ENCODE measurements at places on chromosomes 7 and 10. TPM values are rescaled to one million over a fixed set of nuclear protein-coding genes. Genes with fewer than 3 reads are reported as not detected.

- peaks cover 2% of the 10 kb centered on the region for H3K4me1 ChIP-seq
- no peak overlapping the region for H3K27ac ChIP-seq
- H3K4me3 ChIP-seq: no peak overlapping the region
- H3K36me3 ChIP-seq: no peaks in the 10 kb centered on the region
- H3K27me3 ChIP-seq: no peaks in the 10 kb centered on the region
These were observed 38.0 kb upstream of the CACNA2D1 start for GRCh38 chr7:82481499-82482097.

- no peaks in the 10 kb centered on the region for H3K36me3 ChIP-seq
- no peak overlapping the region for H3K4me3 ChIP-seq
- H3K27me3 ChIP-seq: peaks cover 7% of the 10 kb centered on the region
These were observed 100.3 kb upstream of the BTBD16 start for GRCh38 chr10:122170802-122171201.

- no peak for DNase-seq
- peaks cover 5% of the 10 kb centered on the region for H3K4me1 ChIP-seq
- peaks cover 2% of the 10 kb centered on the region for H3K36me3 ChIP-seq
- no peak overlapping the region for H3K27ac ChIP-seq
- no peak overlapping the region for H3K4me3 ChIP-seq
- H3K27me3 ChIP-seq: peaks cover 2% of the 10 kb centered on the region
These were observed 12.0 kb downstream of the IFIT5 start for GRCh38 chr10:89426230-89426868.

DNA sequence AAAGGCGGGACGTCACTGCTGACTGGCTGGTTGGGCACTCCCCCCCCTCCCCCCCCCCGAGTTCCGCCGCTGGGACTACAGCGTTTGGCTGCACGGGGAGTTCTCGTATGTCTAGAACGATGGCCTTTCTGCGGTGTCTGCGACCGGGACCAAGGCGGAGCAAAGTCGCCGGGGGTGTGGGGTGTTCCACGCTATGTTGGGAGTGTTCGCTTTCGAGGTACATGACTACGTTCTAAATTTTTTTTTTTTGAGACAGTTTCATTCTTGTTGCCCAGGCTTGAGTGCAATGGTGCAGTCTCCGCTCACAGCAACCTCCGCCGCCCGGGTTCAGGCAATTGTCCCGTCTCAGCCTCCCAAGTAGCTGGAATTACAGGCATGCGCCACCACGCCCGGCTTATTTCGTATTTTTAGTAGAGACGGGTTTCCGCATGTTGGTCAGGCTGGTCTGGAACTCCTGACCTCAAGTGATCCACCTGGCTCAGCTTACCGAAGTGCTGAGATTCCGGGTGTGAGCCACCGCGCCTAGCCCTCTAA lies 573 bp upstream of the IDI1 start:
- H3K36me3 ChIP-seq: peaks cover 9% of the 10 kb centered on the region
- H3K27me3 ChIP-seq: no peaks in the 10 kb centered on the region
- H3K4me1 ChIP-seq: peaks cover 54% of the 10 kb centered on the region
- DNase-seq: no peak
- H3K4me3 ChIP-seq: peak overlapping the region; percentile 92

DNA sequence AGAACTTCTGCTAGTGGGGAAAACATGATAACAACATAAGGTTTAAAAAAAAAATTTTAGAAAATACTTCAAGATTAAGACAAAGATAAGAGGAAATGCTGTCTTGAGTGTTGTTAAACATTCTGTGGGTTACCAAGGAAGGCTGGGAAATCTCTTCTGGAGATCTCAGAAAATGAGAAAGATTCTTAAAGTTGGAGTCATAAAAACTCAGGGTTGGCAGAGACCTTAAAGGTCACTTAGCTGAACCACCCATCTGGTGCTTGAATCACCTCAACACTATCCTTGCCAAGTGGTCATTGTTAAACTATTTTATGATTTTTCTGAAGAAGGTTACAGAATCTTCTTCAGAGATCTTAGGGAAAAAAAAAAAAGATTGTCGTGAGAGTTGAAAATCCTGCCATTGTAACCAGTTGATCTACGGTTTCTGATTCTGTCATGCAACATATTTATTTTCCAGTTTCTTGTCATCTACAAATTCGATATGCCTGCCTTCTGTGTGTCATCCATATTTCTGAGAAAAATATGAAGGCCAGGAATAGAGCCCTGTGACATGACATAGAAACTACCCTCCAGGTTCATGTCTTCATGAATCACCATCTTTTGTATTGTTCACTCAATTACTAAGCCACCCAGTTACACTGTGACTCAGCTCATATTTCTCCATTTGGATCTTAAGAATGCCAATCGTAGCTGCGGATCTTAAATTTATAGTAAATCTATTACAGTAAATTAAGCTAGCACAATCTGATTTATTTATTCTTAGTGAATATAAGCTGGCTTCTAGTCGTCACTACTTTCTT lies 179.2 kb downstream of the ST7 start:
- H3K27me3 ChIP-seq: no peaks in the 10 kb centered on the region
- no peak for DNase-seq
- peaks cover 56% of the 10 kb centered on the region for H3K4me1 ChIP-seq
- no peak overlapping the region for H3K4me3 ChIP-seq
- H3K27ac ChIP-seq: peak overlapping the region; percentile 85

DNA sequence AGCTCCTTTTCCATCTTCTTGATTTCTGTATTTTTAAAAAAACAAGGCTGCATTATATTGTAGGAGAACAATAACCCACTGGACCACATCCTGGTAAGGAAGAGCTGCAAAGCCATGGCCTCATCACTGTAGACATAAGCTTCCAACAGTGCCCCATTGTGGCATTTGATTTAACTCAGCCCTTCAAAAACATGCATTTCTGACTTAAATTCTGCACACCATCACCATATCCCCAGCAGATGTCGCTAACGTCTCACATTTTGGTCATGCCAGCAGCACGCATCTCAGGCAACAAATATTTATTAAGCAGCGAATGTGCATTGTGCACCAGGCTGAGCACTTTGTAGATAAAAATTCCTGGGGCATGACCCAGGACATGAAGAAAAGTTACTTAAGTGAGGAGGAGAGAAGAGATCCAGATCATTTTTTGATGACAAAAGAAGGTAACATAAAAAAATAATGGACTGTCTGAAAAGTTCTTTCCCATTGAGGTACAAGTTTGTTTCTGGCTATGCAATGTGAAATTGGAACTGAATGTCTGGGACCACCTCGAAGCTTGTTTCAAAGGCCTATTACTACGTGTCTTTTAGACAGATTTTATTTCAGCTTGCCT lies 164.6 kb upstream of the CDCA7L start:
- no peak for DNase-seq
- H3K27ac ChIP-seq: no peak overlapping the region
- H3K4me1 ChIP-seq: peaks cover 4% of the 10 kb centered on the region
- no peak overlapping the region for H3K4me3 ChIP-seq
- H3K36me3 ChIP-seq: no peaks in the 10 kb centered on the region

Gene CACNB2
- total RNA-seq: 13.0 TPM

DNA sequence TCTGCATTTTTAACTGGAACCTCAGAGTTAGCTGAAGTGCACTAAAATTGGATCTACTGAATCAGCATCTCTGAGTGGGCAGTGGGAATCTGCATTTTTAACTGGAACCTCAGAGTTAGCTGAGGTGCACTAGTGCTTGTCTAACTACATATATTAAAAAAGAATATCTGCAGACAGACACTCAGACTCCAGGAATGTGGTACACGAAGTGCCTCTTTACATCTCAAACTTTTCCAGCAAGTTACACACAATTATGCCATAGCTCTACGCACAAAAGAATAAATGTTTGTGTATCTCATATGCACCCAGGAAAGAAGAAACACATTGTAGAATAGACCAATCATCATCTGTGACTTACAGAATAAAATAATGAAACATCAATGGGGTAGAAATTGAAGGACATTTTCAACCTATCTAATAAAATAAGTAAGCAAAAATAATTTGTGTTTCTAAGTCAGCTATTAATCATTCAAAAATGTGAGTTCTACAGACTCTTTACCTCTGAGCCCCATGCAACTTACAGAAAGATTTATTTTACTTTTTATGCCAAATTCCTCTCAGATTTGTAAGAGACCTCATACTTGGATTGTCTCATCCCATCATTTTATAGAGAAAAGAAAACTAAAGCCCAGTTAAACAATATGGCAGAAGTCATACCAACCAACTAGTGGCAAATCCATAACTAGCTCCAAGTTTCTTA lies 28.3 kb downstream of the PPP1R3A start:
- no peak overlapping the region for H3K4me3 ChIP-seq
- H3K27me3 ChIP-seq: no peaks in the 10 kb centered on the region
- no peak overlapping the region for H3K27ac ChIP-seq
- H3K4me1 ChIP-seq: peaks cover 2% of the 10 kb centered on the region
- no peak for DNase-seq
- no peaks in the 10 kb centered on the region for H3K36me3 ChIP-seq

Gene SLC26A4
- 0.14 TPM for total RNA-seq

DNA sequence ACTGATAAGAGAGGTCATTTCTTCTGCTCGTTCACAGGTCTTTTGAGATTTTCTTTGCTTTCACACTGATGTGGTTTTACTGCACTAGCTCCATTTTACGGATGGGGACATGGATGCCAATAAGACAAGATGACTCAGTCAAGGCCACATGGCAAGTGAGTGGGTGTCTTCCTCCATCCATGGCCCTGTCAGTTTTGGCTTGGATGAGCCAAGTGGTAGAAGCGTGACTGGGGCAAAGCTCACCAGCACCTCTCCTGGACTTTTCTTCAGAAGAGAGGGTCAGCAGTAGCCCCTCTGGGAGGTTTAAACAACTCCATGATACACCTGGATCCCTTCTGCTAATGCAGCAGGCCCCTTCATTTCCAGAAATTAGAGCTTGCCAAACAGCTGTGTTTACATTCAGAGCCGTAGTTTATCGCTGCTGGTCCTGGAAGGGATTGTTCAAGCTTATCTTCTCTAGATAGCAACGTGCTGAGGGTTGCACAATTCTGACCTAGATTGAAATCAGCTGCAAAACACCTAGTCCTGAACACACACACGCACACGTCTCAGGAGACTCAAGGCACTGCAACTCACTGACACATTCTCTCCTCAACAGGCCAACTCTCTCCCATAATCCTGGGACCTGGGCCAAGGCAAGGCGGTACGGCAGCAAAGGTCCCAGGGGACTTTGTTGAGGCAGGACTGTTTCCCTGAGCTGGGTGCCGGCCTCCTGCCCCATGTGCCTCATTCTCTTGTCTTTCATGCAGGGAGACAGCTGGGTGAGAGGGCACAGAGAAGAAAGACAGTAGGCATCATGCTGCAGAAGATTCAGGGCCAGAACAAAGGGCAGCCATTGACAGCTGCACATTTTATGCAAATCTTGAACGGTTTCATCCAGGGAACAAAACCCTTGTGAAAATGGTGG lies 14.2 kb upstream of the PDCD4 start:
- H3K4me3 ChIP-seq: no peak overlapping the region
- no peak for DNase-seq
- peaks cover 27% of the 10 kb centered on the region for H3K4me1 ChIP-seq

Gene CCL24
- not detected for total RNA-seq

- H3K27me3 ChIP-seq: peaks cover 6% of the 10 kb centered on the region
- H3K27ac ChIP-seq: peak overlapping the region; percentile 76
- no peaks in the 10 kb centered on the region for H3K36me3 ChIP-seq
- DNase-seq: no peak
These were observed 349 bp upstream of the GNG11 start for GRCh38 chr7:93921186-93921585.

DNA sequence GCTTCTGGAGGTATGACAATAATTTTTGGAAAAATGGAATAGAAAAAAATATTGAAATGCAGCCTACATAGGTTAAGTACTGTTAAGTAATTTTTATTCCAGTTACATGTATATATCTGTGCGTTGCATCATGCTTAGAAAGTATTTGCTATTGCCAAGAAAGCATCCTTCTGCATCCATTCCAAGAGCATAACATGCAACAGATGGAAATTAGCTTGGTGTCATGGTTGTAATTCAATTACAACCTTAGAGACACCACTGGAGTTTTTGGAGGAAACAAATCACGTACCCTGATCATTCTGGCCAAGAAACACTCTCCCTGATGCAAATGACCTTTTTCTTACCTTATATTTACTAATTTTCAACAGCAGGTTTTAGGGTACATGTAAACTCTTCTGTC lies 1.7 kb downstream of the AKR1B1 start:
- DNase-seq: no peak
- peaks cover 9% of the 10 kb centered on the region for H3K36me3 ChIP-seq
- H3K27me3 ChIP-seq: no peaks in the 10 kb centered on the region
- no peak overlapping the region for H3K27ac ChIP-seq
- peak overlapping the region; percentile 83 for H3K4me3 ChIP-seq
- peaks cover 30% of the 10 kb centered on the region for H3K4me1 ChIP-seq

DNA sequence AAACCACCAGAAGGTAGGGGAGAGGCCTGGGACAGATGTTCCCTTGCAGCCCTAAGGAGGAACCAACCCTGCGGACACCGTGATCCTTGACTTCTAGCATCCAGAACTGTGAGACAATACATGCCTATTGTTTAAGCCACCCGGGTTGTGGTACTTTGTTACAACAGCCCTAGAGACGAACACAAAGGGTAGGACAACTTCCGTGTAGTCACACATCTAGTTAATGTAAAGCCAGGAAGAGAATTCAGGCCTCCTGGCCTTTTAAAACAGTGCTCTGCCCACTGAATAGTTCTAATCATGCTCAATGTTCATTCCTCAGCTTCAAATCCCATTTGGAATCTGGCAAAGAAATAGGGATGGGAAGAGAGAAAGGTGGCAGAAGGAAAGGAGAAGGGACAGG lies 240.2 kb upstream of the KMT2E start:
- H3K4me1 ChIP-seq: peaks cover 10% of the 10 kb centered on the region
- no peaks in the 10 kb centered on the region for H3K36me3 ChIP-seq
- H3K27me3 ChIP-seq: peaks cover 44% of the 10 kb centered on the region
- no peak for DNase-seq
- H3K4me3 ChIP-seq: no peak overlapping the region

DNA sequence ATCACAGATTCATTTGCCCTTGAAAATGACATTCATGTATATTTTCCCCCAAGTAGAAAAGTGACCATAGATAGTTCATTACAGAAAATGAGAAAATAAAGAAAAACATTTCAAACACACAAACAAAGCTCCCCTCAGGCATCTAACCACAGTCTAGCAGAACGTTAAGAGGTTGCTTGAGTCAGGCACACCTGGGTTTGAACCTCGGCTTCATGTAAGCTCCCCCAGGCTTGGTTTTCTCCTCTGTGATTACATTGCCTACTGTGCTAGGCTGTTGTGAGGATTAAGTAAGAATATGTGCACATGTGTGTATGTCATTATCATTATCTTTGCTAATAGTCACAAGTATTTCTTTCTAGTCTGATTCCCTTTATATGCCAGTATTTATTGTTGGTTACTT lies 9.1 kb downstream of the DNTT start:
- no peak for DNase-seq
- H3K27me3 ChIP-seq: no peaks in the 10 kb centered on the region
- no peak overlapping the region for H3K4me3 ChIP-seq
- peaks cover 27% of the 10 kb centered on the region for H3K4me1 ChIP-seq

DNA sequence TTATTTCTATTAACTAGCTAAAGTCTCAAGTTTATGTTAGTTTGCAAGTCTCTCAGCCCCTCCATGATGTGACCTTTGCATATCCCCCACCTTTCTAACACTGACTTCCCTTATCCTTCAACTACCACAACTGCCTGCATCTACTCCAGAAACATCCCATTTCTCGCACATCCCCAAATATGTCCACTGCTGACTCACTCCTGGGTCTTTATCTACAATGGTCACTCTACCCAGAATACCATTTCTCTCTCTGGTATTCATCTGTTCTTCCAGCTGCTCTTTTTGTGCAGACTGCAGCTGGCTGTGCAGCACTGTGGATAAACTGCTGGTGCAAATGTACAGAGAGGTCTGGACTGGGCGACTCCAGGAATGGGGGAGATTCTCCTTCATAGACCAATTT lies 32.7 kb upstream of the PRSS1 start:
- no peak for DNase-seq
- H3K36me3 ChIP-seq: no peaks in the 10 kb centered on the region
- no peaks in the 10 kb centered on the region for H3K4me1 ChIP-seq
- peaks cover 8% of the 10 kb centered on the region for H3K27me3 ChIP-seq

- no peaks in the 10 kb centered on the region for H3K27me3 ChIP-seq
- DNase-seq: no peak
- H3K36me3 ChIP-seq: peaks cover 22% of the 10 kb centered on the region
These were observed 12.0 kb upstream of the BTBD16 start for GRCh38 chr10:122259075-122259466.

Measured in mesothelial cell of epicardium (in vitro differentiated cells).